ENCODE measurements at places on chromosomes 12 and 14. TPM values are rescaled to one million over a fixed set of nuclear protein-coding genes. Genes with fewer than 3 reads are reported as not detected.

DNA sequence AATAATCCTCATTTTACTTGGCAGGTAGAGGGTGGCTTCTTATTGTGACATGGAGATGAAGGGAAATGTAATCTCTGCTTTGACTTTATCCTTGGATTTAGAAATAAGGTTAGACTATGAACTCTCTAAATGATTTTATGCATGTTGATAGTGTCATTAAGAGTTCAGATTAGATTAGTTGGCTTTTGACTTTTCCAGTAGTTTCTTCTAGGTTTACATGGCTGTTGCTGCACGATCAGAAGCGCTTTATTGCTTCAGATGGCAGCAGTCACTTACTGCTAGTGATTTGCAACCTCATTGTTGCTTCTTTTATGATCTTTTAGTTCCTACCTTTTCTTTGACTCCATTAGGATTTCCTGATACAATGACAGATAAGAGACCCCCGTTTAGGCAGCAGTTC lies 32.3 kb downstream of the SLC15A5 start:
- H3K36me3 ChIP-seq, result no peaks in the 10 kb centered on the region
- H3K27me3 ChIP-seq, result no peaks in the 10 kb centered on the region
- H3K27ac ChIP-seq, result no peak overlapping the region
- no peak overlapping the region for H3K4me3 ChIP-seq

- no peaks in the 10 kb centered on the region for H3K27me3 ChIP-seq
- peak; percentile 14 for DNase-seq
- H3K27ac ChIP-seq, result no peak overlapping the region
- H3K4me3 ChIP-seq, result no peak overlapping the region
- H3K36me3 ChIP-seq, result no peaks in the 10 kb centered on the region
- H3K4me1 ChIP-seq, result peaks cover 53% of the 10 kb centered on the region
These were observed 1.4 kb downstream of the PTHLH start for GRCh38 chr12:27971121-27971489.

DNA sequence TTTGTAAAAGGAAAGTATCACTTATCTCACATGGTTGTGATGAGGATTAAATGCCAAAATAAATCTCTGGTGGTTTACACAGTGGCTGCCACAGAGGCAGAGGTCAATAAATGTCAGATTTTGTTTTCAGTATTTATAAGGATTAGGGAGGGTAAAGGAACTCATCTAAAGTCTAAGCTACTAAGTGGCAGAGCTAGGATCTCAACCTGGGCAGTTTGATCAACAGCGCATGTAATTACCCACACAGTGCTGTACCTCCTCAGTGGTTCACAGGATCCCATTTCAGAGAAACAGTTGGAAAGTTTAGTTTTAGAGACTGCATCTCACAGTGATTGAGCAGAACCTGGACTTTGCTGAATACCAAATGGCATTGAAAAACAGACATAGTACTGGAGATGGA lies 44.9 kb upstream of the RIC8B start:
- H3K27ac ChIP-seq, result no peak overlapping the region
- no peak overlapping the region for H3K4me3 ChIP-seq
- no peaks in the 10 kb centered on the region for H3K27me3 ChIP-seq
- H3K4me1 ChIP-seq, result no peaks in the 10 kb centered on the region
- no peak for DNase-seq
- H3K36me3 ChIP-seq, result no peaks in the 10 kb centered on the region

The ALG10 gene
- 1.6 TPM for total RNA-seq

The TPPP2 gene
- total RNA-seq, result not detected

The MORN3 gene
- not detected for total RNA-seq

The HDAC7 gene
- total RNA-seq, result 26.2 TPM

Measured in body of pancreas (tissue), 4 donors.